ENCODE measurements at places on chromosomes 2 and 18. TPM values are rescaled to one million over a fixed set of nuclear protein-coding genes. Genes with fewer than 3 reads are reported as not detected.

GRCh38 chr18:24590946-24591345 lies 130.5 kb downstream of the HRH4 start:
- no peak for DNase-seq

GRCh38 chr2:17270894-17271293 lies 247.3 kb downstream of the RAD51AP2 start:
- no peak for DNase-seq

- no peak for DNase-seq
Measured at GRCh38 chr2:138536302-138536701, 34.7 kb downstream of the SPOPL start.

GRCh38 chr2:62424899-62425298 lies 81.1 kb downstream of the TMEM17 start:
- DNase-seq, result no peak

- no peak for DNase-seq
Measured at GRCh38 chr18:11657554-11657953, 31.5 kb upstream of the GNAL start.

- no peak for DNase-seq
Measured at GRCh38 chr2:157439824-157440186, 4.1 kb downstream of the CYTIP start.

DNA sequence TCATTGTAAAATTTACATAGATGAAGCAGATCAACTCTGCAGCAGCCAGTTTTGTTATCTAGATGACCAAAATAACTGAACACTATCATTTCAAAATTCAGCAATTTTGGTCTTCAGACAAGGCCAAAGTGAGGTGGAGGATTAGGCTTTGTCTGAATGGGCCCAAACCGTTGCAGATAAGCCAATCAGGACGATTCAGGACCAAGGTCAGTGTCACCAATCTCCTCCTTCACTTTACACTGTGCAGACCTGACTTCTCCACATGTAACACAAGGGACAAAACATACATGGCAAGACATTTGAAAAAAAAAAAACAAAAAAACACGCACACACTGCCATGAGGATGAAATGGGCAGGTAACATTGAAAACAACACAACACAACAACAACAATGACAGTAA lies 211.2 kb downstream of the NAPG start:
- DNase-seq, result no peak

- no peak for DNase-seq
Measured at GRCh38 chr2:223859070-223859469, 21.7 kb upstream of the AP1S3 start.

DNA sequence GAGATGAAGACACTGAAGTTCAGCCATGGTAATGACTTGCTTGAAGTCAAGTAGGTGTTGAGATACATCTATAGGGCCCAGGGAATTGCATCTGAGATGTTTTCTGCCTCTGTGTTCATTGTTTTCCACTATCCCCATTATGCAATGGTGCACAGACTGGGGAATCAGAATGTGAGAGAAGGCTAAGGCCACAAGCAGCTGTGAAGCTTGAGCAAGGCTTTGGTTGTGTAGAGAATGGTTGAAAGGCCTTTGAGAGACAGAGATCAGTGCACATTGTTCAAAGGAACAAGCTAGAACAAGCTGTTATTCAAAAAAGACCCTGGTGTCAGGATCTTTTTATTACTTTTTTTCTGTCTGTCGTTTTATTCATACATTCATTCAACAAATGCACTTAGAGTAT lies 82.3 kb downstream of the MYO1B start:
- DNase-seq, result no peak

DNA sequence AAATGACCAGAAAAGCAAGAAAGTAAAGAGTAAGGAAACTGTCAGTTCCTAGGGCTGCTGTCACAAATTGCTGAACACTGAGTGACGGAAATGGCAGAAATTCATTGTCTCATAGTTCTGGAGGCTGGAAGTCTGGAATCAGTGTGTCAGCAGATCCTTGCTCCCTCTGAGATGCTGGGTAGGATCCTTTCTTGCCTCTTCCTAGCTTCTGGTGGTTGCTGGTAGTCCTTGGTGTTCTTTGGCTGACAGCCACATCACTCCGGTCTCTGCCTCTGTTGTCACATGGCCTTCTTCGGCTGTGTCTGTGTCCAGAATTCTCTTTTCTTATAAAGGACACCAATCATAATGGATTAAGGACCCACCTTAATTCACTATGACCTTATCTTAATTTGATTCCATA lies 21.9 kb downstream of the PLEKHB2 start:
- no peak for DNase-seq

DNA sequence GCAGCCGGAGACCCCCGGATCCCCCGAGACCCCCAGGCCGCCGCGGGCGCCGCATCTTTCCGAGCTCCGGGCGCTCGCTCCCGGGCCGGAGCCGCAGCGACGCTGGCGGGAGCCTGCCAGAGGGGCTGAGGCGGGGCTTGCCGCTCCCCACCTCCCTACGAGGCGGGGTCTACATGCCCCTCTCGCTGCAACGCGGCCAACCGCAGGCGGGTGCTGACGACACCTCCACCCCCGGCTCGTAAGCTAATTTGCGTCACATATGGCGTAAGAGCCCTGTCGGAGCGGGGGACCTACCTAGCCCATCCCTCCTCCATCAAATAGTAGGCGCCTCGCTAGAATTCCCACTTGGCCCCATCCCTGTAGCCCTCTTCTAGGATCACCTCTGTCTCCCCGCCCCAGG lies at the start of gene PTPRN:
PTPRN (minus strand) TSS at position 124 of the 400 bp plus-strand sequence; CDS start at position 55, 69 bp downstream.
- peak; percentile 27 for DNase-seq

DNA sequence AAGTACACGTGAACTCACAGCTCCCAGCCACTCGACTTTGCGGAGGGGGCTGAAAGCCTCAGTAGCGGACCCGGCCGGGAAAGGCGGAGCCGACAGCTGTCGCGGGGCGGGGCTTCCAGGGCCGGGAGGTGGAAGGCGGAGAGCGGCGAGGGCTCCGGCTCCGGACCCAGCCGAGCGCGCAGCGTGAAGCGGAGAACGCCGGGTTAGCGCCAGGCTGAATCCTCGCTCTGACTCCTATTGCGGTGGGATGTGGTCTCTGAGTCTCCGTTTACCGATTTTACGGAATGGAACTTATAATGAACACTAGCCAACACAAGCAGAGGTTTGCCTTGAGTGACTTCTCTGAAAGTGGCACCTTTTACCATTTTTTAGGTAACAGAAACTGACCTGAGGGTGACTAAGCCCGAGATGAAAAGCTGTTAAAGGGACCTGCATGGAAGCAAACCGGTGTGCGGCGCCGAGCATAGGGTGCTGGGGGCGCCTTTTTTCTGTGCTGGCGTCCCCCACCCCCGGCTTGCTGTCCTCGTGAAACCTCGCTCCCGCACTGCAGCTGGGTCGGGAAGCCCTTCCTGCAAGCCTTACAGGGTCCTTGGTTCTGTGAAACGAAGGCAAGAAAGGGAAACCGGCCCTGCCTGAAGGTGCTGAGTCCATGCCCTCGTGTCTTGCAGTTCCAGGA lies 72.9 kb downstream of the EN1 start:
- DNase-seq, result no peak

- no peak for DNase-seq
Measured at GRCh38 chr2:153432381-153432780, 46.2 kb downstream of the RPRM start.

- DNase-seq, result no peak
Measured at GRCh38 chr2:225022188-225022587, 20.1 kb downstream of the DOCK10 start.

GRCh38 chr2:188845692-188846091 lies 128.5 kb upstream of the COL3A1 start:
- no peak for DNase-seq

Gene TET3
- total RNA-seq, result 4.4 TPM

Gene MYOM1
- not detected for total RNA-seq

Gene PLEKHH2
- 0.29 TPM for total RNA-seq

Gene MC5R
- total RNA-seq, result not detected

Gene THOC1
- 40.3 TPM for total RNA-seq

Gene TTC27
- 23.9 TPM for total RNA-seq

Gene SUCLG1
- total RNA-seq, result 94.7 TPM

Data from HT1080 (cell line).